Astrocyte (in vitro differentiated cells and primary cell): ENCODE measurements at places on chromosomes 4 and X. TPM values are rescaled to one million over a fixed set of nuclear protein-coding genes. Genes with fewer than 3 reads are reported as not detected.
A peak's percentile ranks its signal among the peaks of the same experiment; 100 is the strongest.

Gene MAML3
- 8.1 and 10.2 TPM in 2 replicates for total RNA-seq

Gene CXCL11
- total RNA-seq, result 5.8 and 7.6 TPM in 2 replicates

Gene TBC1D8B
- total RNA-seq, result 12.1 and 13.7 TPM in 2 replicates

Gene NHS
- total RNA-seq, result 6.6 and 8.1 TPM in 2 replicates

Gene GAGE12D
- not detected in 2 replicates for total RNA-seq

DNA sequence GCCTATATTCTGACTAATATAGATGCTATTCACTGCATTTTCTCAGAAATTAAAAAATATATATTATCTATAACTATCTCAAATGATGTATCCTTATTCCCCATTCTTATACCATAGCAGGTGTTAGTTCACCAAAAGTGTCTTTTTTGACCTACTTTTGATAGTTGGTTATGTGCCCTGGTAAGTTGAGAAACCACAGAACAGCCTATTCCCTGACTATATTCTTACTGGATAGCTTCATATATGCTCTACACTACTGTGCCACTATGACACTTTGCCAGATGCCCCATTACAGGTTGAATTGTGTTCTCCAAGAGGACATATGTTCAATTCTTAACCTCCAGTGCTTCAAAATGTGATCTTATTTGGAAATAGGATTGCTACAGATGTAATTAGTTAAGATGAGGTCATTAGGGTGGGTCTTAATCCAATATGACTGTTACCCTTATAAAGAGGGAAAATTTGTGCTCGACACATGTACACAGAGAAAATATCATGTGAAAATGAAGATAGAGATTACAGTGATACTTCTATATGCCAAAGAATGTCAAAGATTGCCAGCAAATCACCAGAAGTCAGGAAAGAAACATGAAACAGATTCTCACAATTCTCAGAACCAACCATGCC lies 76.1 kb downstream of the LRBA start:
- no peak for DNase-seq

GRCh38 chr4:47661741-47662140 lies 176.1 kb downstream of the CORIN start:
- DNase-seq, result no peak

GRCh38 chrX:115913575-115913974 lies 257.0 kb upstream of the AGTR2 start:
- no peak for DNase-seq

DNA sequence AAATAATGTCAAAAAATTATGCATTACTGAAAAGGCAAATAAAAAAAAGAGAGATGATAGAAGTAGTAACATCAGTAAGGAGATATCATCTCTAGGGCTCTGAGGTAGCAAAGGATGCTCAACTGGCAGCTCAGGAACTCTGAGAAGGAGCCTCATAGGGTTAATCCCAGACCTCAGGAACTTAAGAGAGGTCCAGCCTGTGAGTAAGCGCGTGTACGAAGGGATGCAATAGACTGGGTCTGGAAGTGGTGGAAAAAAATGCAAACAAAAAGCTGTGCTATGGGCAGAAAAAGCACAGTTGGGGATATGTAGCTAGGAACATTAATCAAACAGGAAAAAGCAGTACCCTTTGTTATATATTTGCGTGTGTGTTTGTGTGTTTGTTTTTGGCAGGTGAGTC lies 282.0 kb downstream of the GALNTL6 start:
- peak; percentile 1 for DNase-seq

GRCh38 chr4:81714291-81714690 lies 242.6 kb upstream of the RASGEF1B start:
- DNase-seq, result no peak

DNA sequence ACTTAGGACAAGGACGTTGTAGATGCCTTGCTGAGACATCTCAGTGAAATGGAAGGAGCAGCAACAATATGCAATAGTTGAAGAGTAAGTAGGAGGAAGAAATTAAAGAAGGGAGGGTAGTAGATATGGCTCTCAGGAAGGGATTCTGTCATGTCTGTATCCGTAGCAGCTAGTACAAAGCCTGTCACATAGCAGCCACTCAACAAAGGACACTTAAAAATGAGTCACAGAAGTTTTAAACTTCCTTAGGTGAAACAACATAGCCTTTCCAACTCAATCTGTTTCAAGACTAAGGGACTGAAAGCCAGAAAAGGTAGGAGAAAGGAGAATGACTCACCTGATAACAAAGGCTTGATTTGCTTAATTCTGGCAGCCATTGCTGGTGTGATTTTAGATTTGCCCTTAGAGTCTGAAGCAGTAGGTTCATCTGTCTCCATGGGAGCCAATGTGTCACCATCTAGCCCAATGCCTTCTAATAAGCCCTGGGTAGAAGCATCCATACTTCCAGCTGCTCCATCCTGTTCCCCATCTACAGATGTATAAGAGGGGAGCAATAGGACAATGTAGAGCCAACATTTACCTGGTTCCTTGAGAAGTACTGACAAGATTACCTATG lies 86.6 kb downstream of the HUWE1 start:
- peak; percentile 8 for DNase-seq

DNA sequence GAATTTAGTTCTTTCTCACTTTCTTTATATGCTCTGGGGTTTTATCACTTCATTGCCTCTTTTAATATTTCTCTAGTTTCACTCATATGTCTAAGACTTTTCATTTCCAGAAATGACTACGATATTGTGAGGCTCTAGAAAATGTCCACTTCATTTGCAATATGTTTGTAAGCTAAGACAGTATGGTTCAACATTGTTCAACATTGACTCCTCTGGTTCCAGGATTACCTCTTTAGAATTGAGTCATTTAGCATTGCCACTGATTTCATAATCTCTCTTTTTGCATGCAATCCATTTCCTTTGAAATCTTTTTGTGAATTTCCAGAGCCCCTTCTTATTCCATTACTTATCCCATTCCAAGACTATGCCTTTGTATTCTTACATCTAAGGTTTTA lies 32.3 kb downstream of the BBS12 start:
- peak; percentile 85 for DNase-seq

GRCh38 chr4:183286590-183287308 lies 33.3 kb downstream of the CLDN22 start:
- no peak for DNase-seq
